Stimulated activated CD4-positive, alpha-beta T cell treated with anti-CD3 and anti-CD28 coated beads, Interleukin-15, amount 100 ng/mL, for 48 hours (primary cell): ENCODE measurements at places on chromosomes 12 and 14.

- DNase-seq, result no peak
These were observed 42.5 kb downstream of the CYP46A1 start for GRCh38 chr14:99726538-99727095.

DNA sequence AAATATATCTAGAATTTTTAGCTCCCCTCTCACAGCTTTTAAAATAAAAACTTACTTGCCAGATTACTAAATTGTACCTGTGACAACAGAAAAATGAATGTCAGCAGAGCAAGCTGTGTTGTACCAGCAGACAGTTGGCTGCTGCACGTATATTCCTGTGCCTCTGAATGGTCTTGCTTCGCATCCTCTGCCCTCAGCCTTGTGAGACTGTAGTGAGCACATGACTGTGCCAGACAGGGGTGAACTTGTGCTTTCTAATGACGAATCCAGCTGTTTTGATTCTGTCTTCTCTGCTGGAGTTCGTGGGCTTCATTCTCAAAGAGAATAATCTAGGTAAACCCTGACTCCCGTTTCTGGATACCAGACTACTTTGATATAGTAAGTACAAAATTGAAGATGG lies 58.3 kb upstream of the FRMD6 start:
- DNase-seq, result no peak

- DNase-seq, result no peak
These were observed 79.6 kb downstream of the PPM1A start for GRCh38 chr14:60328583-60328982.

GRCh38 chr14:35999294-35999693 lies 173.2 kb downstream of the BRMS1L start:
- no peak for DNase-seq

GRCh38 chr14:43914041-43914693 lies 592.9 kb downstream of the FSCB start:
- no peak for DNase-seq

DNA sequence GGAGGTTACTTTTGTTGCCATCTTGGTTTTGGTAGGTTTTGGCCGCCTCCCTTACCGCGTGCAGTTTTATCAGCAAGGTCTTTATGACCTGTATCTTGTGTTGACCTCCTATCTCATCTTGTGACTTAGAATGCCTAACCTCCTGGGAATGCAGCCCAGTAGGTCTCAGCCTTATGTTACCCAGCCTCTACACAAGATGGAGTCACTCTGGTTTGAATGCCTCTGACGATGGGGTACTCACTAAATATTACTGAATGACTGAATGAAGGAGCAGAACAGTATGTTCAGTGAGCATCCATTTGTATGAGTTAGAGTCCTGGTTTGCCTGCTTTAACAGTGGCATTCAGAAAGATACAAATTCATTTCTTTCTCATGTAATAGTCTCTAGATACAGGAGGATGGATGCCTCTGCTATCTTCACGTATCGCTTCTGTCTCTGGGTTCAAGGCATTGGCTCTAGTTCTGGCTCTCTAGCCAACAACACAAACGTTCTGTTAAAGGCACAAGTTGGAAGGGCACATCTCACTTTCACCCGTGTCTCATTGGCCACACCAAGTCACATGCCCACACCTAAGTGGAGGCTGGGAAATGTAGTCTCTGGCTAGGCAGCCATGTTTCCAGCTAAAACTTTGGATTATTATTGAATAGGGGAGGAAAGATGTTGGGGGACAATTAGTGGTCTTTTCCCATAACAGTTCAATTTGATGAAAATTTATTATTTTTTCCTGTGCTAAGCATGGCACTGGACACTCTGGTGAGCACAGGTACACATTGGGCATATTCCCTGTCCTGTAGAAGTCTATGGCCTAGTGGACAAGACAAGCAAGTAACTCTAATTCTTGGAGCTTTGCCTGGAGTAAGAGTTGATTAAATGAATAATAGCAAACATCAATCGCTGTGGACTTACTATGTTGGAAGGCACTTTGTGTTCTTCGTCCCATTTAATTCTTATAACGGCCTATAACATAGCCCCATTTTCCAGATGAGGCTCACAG lies 75.2 kb upstream of the RPH3A start:
- DNase-seq, result no peak

DNA sequence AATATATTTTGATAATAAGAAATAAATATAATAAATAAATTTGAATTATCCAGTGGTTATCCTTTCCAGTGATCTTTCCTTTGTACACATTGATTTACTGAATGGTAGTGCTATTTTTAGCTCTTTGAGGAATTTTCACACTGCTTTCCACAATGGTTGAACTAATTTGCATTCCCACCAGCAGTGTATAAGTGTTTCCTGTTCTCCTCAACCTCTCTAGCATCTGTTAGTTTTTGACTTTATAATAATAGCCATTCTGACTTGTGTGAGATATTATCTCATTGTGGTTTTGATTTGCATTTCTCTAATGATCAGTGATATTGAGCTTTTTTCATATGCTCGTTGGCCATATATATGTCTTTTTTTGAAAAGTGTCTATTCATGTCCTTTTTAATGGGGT lies 333.7 kb downstream of the RAD51B start:
- DNase-seq, result no peak
